Stimulated activated CD8-positive, alpha-beta memory T cell treated with anti-CD3 and anti-CD28 coated beads, Interleukin-15, amount 100 ng/mL, for 48 hours (primary cell): ENCODE measurements at places on chromosomes 6 and 20.

- DNase-seq: no peak
These were observed 39.6 kb upstream of the BCAS1 start for GRCh38 chr20:54110041-54110440.

- no peak for DNase-seq
These were observed 187.4 kb downstream of the KIF16B start for GRCh38 chr20:16385891-16386290.

DNA sequence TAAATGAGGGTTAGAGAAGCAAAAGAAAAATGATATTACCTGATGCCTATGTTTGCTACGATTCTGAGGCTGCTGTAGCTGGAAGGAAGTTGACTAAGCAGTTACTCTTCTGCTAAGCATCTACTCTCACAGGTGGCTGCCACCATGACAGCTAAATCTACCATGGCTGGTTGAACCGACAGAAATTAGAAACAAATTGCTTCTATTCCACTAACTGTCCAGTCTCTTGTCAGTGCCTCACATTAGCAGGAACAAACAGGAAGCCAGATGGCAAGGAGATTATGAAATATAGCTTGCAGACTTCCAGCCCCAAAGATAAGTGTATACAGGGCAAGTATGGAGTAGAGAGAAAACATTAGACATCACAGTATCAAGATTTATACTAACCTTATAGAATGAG is 59.4 kb upstream of the TMEM200A start:
- no peak for DNase-seq

GRCh38 chr20:60765821-60766403 is 486.1 kb upstream of the CDH4 start:
- DNase-seq: no peak

GRCh38 chr20:38728191-38728781 is 4.0 kb downstream of the SLC32A1 start:
- DNase-seq: no peak

GRCh38 chr20:54048481-54048880 is 21.9 kb downstream of the BCAS1 start:
- DNase-seq: no peak

DNA sequence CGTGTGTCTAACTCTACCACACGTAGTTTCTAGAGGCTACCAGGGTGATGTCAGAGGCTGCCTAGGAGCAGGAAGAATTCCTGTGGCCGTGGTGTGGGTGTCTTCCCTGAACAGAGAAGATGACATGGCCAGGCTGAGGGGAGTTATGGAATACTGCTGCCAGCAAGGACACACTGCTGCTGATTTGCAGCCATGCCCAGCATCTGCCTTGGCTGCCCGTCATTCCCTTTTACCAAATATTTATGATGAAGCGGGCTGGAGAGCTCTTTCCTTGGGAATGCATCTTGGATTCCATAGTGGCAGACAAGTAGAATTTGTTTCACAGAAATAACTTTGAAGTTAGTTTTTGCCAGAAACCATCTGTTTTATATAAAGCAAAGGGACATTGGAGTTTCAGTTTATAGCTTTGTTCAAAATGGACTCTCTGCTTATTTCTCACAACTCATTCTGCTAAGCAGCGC is 80.8 kb upstream of the VSTM2L start:
- no peak for DNase-seq

DNA sequence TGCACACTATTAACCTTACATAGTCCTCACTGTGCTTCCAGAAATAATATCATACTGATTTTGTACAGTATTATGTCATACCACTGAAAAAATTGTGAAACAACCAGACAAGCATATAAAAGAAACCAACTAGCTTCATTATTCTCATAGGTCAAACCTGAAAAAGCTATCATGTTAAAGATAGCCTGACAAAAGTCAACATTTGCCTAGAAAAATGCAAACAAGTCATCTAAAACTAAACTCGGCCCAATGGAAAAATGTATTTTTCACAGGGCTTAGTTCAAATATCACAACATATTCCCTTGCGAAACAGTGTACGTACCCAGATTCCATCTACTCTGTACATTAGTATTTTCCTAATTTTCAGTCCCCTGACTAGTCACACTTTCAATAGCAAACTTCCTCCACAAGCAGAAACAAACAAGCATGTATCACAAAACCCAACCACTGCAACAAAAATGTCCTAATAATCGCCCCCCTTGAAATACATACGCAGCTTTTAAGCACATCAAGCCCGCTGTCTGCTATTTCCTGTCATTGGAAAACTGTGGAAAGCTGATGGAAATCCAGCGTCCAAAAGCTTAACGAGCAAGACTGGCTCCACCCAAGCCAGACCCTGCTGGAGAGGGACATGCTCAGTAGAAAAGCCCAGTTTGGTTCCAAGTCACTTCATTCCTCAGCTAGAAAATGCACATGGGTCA is 93.1 kb downstream of the EPB41L2 start:
- DNase-seq: no peak

DNA sequence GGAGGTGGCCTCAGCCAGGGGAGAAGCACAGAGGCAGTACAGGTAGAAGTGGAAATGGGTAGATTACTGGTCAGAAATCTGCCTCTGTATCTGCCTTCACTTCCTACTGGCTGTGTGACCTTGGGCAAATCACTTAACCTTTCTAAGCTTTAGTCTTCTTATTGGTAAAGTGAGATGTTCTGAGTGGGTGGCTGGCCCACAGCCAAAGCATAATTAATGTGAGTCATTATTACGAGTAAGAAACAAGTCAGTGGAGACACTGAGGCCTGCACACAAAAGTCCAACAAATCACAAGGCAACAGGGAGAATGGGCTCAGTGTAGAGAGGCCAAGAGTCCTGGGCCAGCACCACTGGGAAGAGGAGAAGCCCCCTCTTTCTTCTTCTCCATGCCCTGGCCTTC is 39.1 kb downstream of the NRN1 start:
- no peak for DNase-seq

GRCh38 chr6:40353197-40353966 is 233.8 kb downstream of the LRFN2 start:
- no peak for DNase-seq

DNA sequence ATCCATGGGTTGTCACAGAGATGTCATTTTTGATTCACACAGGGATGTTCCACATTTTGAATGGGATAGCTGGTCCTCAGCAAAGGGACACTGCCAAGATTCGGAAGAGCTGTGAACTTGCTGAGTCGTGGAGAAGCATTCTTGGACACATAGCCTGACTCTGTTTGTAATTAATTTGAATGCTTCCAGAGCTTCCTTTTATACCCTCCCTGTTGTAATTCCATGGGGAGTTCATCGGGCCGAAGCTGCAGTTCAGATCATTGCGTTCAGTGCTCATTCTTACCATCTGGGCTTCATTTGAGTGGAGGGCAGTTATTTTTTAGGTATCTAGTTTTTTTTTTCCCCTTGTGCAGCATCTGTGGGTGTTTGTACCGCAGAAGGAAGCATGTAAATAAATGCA is 126.5 kb downstream of the SLC24A3 start:
- no peak for DNase-seq

DNA sequence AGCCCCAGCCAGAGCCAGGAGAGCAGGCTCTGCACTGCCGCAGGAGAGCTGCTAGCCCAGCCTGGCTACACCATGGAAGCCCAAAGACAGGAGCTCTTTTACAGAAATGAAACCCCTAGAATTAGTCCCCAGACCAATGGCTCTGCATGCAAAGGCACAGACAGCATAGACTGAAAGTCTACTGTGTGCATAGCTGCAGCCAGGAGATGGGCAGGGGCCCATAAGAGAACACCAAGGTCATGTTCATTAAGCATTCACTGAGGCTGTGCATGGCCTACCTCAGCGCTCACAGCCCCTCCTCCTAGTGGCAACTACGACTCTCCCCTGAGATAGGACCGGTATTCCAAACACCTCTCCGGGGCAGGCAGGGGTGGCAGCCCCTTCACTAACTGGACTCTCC is 34.9 kb downstream of the SNX5 start:
- no peak for DNase-seq

- DNase-seq: no peak
These were observed 4.3 kb downstream of the LAMP5 start for GRCh38 chr20:9518576-9519175.
